SK-N-DZ (cell line): ENCODE measurements at places on chromosomes 11 and 22.

GRCh38 chr11:64802370-64803157 is 450 bp downstream of the MAP4K2 start:
- no peak for DNase-seq

- no peak for DNase-seq
Observed at GRCh38 chr11:68469642-68470041, 9.1 kb downstream of the PPP6R3 start.

GRCh38 chr11:72972496-72973128 is 158.4 kb downstream of the ATG16L2 start:
- DNase-seq: no peak

GRCh38 chr11:7484645-7485044 is 661 bp upstream of the OLFML1 start:
- DNase-seq: no peak

DNA sequence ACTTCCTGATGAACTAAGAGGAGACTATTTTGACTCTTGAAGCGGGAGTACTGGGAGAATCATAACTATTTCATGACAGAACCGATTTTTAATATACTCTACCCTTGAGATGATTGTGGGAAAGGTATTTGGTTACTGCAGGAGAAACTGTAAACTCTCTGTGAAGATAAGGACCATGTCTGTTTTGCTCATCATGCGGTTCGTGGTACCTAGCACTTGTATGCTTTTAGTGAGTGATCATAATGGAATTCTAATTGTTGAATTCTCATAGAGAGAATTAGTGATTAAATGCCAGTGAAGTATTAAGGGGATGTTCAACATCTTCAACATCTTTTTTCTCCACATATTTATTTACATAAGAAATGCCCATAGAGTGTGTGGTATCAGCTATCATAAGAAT is 11.4 kb downstream of the AASDHPPT start:
- no peak for DNase-seq

DNA sequence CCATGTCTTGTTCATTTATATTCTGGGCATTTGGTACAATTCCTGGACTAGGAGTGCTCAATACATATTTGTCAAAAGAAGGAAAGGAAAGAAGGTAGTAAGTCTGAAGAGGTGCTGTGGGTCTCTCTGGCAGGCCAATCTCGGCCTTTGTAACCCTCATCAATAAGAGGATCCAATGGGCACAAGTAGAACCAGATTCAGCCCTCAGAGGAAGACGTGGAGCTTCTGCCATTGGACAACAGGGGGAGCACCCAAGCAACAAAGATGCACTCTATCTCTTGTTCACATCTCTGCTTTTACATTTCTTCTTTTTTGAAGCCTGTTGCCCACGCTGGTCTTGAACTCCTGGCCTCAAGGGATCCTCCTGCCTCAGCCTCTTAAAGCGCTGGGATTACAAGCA is 2.2 kb upstream of the VPS11 start:
- DNase-seq: peak; percentile 17

- no peak for DNase-seq
Observed at GRCh38 chr11:131274233-131274632, 96.2 kb upstream of the NTM start.

DNA sequence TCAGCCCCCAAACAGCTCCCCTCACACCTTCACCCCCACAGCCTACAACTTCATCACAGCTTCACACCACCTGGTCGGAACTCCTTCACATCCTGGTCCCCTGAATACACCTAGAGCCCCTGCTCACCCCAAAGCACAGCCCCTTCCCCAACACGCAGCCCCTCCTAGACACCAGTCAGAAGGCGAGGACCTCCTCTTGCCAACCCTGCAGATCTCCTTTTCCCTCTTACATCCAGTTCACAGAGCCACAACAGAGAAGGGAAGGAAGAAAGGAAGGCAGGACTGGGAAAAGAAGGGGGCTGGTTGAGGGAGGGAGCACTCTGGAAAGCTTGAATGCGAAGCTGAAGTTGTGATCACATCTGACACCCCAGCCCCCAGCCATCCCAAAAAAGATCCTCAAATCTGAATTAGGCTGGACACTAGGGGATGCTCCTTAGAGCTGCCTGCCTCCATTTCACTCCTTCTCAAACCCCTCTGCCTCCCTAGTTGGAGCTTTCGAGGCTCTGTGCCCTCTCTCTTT is 629 bp downstream of the CCKBR start:
- no peak for DNase-seq

DNA sequence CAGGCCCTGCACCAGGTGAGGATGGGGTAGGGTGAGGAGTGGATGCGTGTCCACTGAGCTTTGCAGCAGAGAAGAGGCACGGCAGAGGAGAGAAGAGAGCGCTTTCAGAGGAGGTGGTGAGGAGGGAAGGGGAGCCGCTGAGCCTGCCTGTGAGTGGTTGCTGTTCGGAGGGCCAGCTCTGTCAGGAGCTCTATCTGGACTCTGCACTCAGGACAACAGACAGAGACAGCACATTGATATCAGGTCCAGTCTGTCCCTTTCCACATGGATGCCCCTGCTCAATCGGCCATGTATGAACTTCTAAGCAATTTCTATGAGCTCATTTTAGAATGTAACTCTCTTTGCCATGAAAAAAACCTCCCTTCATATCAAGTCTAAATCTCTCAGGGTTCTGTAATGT is 158.6 kb downstream of the KIRREL3 start:
- DNase-seq: no peak

DNA sequence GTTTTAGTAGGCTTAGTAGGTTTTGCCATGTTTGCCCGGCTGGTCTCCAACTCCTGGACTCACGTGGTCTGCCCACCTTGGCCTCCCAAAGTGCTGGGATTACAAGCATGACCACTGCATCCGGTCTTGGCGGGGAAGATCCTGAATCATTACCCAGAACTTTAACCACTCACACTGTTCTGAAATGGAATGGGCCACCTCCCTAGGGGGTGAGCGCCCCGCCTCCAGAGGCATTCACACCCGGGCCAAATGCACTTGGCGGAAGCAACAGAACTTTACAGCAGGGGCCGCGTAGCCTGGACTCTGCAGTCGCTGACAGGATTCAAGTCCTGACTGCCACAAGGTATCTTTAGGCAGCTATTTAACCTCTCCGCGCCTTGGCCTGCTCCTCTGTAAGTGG is 5.4 kb downstream of the CCDC86 start:
- DNase-seq: no peak

GRCh38 chr11:108768370-108768769 is 103.5 kb downstream of the DDX10 start:
- no peak for DNase-seq

- DNase-seq: no peak
Observed at GRCh38 chr11:114925591-114925990, 247.3 kb downstream of the NXPE2 start.

DNA sequence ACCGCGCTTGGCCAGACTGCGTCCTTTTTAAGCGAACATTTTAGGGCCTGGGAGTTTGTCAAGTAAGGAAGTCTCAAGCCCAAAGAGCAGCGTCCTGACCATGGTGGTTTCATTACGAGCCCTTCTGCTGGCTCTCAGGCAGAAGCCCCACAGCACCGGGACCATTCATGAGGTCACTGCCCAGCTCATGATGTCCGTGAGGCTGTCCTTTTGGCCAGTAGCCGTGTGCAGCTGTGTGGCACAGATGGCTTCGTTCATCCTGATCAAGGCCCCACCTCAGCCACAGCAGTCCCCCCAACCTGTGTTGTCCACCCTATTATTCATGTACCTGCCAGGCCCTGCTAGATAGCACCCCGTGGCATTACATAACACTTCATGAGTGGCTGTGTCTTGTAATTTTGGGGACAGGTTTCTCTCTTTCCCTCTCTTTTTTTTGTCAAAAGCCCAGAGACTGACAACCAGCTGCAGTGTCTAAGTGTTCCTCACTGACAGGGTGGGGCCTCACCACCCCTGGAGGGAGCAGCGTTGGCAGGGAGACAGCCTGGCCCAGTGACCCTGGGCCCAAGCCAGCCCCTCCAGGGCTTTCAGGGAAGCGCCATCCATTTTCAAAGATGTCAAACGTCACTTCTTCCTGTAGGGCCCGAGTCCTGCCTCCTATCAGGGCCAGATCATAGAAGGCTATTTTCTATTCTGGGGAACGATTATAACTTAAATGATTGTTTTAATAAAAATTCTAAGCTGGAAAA is 21.8 kb upstream of the CABP7 start:
- no peak for DNase-seq

DNA sequence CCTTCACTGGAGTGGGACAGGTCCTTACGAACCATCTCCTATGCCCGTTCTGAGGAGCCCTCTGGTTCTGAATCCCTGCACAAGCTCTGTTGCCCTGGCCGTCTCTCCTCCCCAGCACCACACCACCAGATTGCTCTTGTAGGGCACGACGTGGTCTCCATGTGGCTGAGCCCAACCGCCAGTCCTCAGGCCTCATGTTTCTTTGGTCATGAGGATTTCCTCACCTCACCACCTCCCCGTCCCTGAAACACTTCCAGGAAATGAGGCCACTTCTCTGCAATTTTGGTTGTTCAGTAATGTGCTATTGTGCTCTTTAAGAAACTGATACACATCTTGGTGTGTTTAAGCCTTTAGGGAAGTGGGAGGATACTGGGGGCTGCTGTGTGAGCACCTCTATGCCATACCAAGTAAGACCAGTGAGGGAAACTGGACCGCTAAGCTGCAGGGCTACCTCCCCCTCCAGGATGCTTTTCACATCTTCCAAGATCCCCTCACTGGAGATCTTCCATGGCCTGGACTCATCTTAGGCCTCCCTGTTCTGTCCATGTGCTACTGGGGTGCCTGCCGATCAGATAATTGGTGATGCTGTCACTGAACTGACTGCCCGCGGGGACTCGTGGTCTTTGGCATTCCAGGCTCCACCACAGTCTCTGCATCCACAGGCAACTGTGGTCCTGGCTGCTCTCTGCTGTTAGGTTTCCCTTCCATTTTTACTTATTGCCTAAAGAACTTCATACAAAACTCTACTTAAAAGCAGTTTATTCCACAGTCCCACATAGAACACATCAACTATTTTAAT is 21.9 kb downstream of the DRICH1 start:
- DNase-seq: no peak

DNA sequence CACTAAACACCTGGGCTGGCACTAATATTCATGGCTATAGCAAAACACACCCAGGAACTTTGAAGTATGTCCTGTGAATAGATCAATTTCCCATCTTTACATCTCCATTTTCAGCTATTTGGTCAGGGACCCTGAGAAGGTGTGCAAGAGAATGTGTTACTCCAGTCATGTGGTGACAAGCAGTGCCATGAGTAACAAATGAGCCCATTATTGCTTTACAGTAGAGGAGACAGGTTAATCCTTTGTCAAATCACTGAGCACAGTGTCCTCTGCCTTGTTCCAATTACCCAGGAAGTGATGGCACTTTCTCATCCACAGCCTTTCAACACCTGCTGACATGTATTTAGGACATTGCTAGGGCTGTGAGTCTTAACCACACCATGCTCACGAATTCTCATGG is 664.8 kb upstream of the API5 start:
- DNase-seq: no peak

- DNase-seq: no peak
Observed at GRCh38 chr11:70462818-70463477, 64.6 kb downstream of the CTTN start.

DNA sequence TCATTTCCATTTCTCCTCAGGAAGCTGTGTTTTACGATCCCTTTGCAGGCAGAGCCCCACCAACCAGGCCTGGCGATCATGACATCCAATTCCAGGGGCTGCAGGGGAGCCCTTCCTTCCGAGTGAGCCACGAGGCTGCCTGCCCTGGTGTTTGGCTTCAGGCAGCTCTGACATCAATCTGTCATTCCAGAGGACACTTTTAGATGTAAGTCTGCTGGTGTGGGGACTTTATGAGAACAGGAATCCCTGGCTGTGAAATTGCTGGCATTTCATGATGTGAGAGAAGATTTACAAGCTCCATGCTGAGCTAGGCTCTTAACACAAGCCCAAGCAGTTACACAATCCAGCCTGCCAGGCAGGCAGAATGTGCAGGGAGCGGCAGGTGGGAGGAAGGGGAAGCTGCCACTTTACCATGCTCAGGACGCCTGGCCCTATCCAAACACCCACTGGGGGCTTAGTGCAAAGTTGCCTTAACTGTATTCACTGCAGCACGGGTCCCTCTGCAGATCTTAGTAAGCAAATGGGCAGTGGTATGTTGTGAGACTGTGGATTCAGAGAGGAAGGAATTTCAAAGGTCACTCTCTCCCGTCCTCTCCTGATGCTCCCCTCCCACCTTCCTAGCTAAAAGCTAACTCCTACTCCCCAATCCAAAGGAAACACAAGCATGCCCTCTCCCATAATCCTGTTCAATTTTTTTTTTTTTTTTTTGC is 43.4 kb upstream of the MICAL2 start:
- no peak for DNase-seq

- DNase-seq: no peak
Observed at GRCh38 chr22:38417252-38418060, 37.5 kb downstream of the KCNJ4 start.

GRCh38 chr22:32775957-32776356 is 25.5 kb upstream of the TIMP3 start:
- no peak for DNase-seq

- no peak for DNase-seq
Observed at GRCh38 chr11:104451197-104451893, 287.4 kb upstream of the PDGFD start.

- no peak for DNase-seq
Observed at GRCh38 chr22:42296381-42296853, 26.0 kb upstream of the TCF20 start.

DNA sequence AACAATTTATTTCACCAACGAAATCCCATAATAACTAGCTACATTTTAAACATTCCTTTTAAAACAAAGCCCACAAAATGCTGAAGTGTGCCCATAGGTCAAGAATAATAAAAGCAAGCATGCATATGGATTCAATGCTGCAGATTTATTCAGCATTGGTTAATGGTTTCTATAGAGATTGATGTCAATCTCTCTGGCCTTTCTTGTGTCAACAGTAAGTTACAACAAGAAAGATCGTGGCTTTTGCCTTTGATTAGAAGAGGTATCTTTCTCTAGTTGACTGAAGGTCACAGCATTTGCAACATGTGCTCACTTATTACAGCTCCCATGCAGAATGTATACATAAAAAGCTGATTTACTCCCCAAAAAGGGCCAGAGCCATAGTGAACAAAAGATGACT is 1.4 kb upstream of the SOX6 start:
- DNase-seq: no peak

DNA sequence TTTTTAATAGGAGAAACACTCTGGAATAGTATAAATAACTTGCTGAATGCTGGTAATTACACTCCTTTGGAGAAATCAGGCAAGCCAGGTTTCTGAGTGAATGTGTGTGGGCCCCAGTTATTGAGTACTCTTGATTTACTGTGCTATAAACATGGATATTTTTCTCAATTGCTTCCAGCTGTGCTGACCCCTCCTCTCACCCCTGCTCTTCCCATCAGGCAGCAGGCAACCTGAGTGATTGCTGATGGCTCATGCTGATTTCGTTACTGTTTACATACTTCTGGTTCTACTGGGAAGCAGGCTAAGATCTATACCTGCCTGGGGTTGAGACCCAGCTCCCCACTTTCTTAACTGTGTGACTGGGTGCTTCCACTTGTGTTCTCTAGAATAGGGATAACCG is 68.5 kb downstream of the DHCR7 start:
- no peak for DNase-seq

DNA sequence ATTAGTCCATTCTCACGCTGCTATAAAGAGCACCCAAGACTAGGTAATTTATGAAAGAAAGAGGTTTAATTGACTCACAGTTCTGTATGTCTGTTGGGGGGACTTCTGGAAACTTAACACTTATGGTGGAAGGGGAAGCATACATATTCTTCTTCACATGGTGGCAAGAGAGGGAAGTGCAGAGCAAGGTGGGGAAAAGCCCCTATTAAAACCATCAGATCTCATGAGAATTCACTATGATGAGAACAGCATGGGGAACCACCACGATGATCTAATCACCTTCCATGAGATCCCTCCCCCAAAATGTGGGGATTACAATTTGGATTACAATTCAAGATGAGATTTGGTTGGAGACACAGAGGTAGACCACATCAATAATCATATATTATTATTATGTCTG is 25.7 kb downstream of the CEP57 start:
- no peak for DNase-seq
